ENCODE measurements at places on chromosomes 16 and 17.

DNA sequence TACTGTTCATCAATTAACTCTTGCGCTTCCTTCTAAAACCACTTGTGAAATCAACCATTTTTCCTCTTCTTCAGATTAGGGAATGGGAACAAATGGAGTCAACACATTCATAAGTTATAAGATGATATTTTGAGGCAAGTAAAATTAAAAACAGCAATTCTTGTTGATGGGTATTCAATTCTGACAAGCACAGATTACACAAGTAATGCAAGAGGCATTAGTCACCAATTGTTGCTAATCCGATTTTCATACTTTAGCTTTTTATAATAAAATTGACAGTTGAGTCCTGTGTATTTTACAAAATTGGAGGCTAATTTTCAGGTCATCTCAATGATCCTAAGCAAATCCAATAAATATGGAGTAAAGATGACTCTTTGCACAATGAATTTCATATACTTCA, 918.4 kb upstream of the SOX9 start:
- DNase-seq, result no peak

DNA sequence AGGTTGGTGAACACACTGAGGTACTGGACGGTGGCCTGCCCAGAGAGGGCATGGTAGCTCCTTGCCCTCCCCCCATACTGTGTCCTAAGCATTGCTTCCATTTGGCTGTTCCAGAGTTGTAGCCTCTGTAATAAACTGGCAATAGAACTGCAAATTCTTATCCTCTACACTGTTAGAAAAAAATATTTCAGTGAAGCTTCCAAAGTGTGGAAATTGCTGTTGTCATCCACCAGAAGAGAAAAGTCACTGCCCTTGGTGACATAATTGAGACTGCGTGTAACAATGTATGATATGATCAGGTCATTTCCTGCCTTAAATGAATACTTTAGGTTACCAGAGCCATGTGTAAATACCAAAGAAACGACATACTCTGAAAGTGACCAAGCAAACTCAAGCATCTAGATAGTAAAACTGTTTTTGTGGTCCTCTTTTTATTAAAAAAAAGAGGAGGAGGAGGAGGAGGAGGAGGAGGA, 65.9 kb downstream of the CEP95 start:
- DNase-seq, result peak; percentile 5

DNA sequence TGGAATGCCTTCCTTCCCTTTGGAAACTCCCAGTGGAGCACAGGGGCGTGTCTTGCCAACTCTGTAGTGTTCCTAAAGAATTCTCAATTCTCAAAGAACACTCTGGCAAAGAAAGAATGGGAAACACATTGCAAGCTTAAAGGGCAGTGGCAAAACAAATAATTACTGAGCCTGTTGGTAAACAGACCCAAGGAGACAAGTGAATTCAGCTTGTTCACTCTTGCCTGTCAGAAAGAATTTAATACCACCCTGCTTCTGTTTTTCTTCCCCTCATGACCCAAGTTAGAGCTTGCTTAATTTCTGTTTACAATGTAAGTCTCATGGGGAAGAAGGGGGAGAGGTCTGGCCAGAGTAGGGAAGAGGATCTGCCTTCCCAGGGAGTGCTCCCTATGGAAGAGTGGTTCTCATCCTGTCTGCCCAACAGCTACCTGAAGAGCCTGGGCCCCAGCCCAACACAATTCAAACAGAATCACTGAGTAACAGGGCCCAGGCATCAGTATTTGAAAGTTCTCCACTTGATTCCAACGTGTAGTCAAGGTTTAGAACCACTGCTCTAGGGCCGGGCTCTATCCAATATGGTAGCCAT, 386.0 kb downstream of the SLC39A11 start:
- DNase-seq, result no peak

DNA sequence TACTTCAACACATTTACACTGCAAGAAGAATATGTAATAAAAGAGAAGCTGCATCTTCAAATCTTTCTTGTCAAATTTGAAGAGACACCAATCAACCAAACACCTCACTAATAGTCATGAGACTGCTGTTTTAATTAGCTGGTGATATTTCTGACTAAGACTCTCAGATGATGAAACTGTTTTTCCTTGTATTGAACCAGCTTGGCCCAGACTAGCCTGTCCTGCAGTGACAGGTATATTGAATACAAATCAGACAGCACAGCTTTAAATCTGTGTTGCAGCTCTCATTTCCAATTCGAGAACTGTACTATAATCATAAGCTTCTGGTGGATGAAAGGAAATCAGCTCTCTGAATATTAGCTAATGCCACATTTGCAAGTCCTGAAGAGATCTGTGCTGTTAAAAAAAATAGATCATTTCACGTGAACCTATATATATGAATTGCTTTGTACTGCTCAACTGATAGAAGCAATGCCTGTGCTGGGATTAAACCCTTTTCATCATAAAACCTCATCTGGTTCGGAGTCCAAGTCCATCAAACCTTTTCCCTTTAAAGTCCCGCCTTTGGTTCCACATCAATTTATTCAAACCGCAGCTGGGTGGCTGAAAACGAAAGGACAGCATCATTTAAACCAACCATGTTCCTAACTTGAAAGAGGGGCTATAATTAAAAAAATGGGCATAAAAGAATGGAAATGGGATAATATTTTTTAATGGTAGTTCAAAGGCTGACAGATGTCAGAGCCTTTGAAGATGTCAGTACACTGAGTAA, 306.2 kb downstream of the CEP112 start:
- no peak for DNase-seq

DNA sequence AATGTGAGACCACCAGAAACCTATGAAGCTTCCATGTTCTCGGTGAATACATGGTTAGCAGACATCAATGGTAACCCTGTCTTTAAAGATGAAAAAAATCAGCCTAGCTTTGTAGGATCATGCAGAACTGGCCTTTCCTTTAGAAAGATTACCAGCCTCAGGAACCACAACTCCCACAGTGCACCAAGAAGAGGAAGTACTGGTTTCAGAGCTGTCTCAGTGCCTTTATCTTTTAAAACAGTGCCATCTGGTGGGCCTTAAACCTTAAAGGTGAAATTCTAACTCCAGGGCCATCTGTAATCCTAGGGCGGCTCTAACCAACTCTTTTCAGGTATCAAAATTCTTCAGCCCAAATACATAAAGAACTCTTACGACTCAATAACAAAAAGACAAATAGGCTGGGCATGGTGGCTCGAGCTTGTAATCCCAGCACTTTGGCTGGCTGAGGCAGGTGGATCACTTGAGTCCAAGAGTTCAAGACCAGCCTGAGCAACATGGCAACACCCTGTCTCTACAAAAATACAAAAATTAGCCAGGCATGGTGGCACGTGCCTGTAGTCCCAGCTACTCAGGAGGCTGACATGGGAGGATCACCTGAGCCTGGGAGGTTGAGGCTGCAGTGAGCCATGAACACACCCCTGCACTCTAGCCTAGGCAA, 5.4 kb downstream of the ATPAF2 start:
- DNase-seq, result peak; percentile 79
